Daoy (cell line): ENCODE measurements at places on chromosomes 1 and 21.

DNA sequence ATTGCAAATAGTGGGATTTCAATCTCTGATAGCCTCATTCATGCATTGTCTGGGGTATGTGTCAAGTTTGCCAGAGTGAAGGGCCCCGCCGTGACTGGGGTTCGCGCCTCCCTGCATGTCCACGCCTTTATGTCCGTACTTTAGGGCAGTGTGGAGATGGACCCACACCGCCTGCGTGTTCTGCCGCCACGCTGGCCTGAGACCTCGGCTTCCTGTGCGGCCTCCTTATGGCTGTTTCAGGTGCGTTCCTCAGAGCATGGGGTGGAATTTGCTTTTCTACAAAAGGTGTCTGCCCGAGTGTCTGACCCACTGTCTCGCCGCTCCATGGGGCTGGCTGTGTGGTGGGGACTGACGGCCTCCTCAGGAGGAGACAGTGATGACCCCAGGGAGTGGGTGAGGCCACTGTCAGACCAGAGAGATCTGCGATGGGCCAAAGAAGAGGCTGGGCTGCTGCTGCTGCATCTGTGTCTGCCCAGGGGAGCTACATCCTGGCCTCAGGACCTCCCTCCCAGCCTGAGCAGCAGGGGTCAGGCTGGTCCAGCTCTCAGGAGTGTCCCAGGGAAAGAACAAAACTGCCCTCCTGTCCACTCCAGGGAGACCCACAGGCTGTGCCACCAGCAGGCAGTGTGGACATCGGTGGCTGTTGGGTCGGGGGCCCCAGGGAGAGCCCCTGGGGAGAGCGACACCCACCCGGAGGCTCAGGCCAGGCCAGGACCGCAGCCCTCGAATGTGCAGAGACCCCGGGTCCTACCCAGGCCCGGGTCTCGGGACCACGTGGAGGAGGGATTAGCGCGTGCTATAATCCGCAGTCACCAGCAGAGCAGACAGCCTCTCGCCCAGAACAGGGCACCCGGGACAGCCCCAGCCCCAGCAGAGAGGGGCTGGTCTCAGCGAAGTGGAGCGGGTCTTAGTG, 9.8 kb upstream of the SLC19A1 start:
- DNase-seq = no peak

- DNase-seq = no peak
Observed at GRCh38 chr1:80917225-80917624, 883.5 kb upstream of the ADGRL2 start.

GRCh38 chr1:200668514-200669313, 993 bp downstream of the DDX59 start:
- DNase-seq = no peak

DNA sequence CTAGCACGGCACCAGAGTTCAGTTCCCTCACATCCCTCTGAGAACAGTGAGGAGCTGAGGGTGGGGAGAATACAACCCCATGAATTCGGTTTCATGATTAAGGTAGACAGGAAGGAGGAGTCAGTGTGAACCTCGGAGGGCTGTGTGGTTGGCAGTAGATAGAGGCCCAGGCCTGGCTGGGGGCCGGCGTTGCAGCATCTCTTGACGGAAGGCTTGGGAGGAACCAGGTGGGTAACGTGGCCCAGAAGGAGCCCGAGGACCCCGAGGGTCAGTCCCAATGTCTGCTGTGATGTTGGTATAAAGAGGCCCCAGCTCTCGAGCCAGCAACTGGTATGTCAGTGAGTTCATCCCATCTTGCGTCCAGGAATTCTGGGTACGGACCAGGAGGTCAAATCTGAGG, 5.5 kb downstream of the PPOX start:
- DNase-seq = no peak

GRCh38 chr1:209134001-209134400, 449.5 kb upstream of the CAMK1G start:
- no peak for DNase-seq
